ENCODE measurements at places on chromosomes 7 and 10. TPM values are rescaled to one million over a fixed set of nuclear protein-coding genes. Genes with fewer than 3 reads are reported as not detected.

Gene ACSM6
- total RNA-seq = not detected

DNA sequence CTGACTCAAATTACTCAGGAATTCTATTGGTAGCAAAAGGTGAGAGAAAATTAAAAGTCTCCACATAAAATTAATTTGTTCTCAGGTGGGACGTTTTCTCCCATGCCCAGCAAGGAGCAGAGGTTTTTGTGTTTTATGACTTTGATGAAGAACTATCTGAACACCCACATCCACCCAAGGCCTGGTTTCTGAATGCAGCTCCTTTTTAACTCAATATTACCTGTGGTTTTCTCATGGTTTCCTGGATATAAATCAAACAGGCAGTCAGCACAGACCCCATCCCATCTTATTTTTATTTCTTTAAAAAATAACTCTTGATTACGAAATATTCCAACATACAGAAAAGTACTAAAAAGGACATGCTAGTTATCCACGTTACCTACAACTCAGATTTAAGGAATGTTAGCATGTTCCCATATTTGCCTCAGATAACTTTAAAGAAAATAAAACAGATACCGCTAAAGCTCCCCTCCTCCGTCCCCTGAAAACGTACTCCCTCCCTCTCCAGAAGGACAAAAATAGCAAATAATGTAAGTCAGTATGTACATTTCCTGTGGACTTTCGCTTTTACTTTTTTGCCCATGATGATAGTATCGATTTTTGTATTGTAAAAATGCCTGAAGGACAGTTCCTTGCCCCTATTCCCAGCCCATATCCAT, 43.4 kb downstream of the GLI3 start:
- no peak for DNase-seq

- DNase-seq = no peak
Measured at GRCh38 chr7:81460250-81461045, 309.4 kb downstream of the HGF start.

- no peak for DNase-seq
Measured at GRCh38 chr7:115603416-115603815, 427.1 kb downstream of the TFEC start.

DNA sequence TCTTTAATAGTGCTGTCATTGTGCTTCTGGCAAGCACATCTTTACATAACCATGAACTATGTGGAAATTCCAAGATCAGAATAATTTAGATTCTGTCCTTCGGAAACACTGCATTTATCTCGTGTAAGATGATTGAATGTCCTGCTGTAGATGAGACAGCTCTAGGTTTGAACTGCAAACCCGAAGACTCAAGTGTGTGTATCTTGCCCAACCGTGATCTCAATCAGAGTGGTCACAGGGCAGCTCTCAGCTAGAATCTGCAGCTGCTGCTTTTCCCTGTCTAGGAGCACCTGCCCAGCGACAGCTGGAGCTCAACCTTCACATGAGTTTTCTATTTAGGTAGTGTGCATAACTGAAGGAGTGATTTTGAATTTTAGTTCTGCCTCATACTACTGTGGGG, 17.5 kb upstream of the KIF20B start:
- no peak for DNase-seq

DNA sequence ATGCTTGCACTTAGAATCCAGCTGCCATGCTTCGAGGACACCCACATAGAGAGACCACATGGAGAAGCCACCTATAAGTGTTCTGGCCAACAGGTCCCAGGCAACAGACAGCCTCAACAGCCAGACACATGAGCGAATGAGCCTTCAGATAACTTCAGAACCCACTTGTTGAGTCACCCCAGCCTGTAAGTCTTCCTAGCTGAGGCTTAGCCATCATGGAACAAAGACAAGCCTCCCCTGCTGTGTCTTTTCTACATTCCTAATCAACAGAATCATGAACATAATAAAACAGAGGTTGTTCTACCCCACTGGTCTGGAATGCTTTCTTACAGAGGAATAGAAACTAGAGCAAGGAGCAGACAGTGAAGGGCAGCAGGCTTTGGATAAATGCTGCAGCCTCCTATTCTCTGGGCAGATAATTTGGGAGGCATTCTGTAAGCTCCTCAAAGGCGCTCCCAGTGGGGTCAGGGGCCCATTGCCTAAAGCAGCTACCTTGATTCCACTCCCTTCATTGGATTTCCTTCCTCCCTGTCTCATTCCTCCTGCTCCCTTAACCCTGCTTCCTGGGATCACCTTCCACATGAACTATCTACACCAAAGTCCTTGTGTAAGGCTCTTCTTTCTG, 4.6 kb downstream of the TLL2 start:
- DNase-seq = no peak

Gene FANK1
- total RNA-seq = 2.5 TPM

DNA sequence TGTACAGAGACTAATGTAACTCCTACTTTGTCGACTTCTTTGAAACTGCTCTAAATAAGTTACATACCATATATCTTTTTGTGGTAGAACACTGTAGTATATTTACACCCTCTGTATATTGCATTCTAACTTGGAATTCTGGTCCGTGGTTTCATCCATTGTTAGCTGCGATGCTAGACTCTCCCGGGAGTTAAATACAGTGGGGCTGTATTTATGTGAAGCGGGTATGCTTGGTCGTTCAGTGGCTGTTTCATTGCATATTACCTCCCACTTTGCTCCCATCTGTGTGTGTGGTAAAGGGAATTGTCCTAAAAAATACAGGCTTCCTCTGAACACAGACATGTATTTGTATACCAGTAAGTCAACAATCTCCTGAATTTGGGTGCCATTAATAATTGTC, 231.1 kb downstream of the SLC25A13 start:
- no peak for DNase-seq

GRCh38 chr10:117537436-117537903, 5.1 kb upstream of the EMX2 start:
- peak; percentile 56 for DNase-seq

DNA sequence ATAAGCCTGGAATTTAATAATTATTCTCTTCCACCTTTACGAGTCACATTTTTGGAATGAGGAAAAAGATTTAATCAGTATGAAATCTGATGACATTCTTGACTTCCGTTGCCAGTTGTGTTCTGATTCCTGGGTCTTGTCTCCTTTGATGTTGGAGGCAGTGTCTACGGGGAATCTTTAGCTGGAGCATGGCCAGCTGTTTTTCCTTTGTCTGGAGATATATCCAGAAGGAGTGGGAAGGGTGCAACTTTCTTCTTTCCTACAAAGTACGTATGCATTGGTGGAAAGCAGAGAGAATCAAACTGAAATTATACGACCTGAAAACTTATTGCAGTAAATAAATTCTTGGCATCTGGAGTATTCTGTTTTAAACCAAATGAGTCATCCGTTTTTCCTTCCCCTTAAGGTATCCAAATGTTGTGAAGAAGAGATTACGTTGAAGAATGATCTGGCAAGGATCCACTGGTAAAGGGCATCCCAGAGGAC, 6.9 kb upstream of the GNG11 start:
- DNase-seq = no peak

- no peak for DNase-seq
Measured at GRCh38 chr10:91700788-91701444, 68.0 kb upstream of the PPP1R3C start.

Gene SH2D4B
- 0.12 TPM for total RNA-seq

DNA sequence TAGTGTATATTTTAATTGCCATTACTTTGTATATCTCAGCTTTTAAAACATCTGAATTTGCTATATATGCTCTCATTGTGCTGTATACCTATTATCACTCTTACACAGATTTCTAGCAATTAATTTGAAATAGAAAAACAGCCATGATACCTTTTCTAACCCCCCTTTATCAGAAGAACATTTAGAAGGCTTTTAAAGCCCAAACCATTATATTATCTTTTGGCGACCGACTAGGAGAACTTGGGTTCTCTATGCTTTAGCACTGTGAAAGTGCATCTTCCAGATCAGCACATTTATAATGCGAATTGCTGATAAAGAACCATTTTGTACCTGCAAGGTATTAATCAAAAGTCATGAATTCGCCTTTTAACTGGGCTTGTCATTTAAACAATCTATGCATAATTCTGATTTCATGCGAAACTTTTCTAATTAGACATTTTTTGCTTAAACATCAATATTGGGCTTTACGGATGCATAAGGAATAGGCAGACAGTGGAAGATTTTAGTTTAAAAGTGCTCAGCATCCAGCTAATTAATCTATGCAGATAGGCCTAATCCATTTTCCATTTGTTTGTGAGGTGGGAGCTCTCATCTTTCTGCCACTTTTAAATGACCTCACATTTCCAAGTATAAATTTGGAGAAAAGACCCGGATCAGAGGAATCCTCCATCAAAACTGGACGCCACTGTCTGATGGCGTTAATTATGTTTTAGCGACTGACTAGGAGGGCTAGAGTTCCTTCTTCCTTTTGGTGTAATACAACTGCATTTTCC, 1.2 kb upstream of the MLLT10 start:
- DNase-seq = no peak

Gene PLCE1
- total RNA-seq = 14.1 TPM

DNA sequence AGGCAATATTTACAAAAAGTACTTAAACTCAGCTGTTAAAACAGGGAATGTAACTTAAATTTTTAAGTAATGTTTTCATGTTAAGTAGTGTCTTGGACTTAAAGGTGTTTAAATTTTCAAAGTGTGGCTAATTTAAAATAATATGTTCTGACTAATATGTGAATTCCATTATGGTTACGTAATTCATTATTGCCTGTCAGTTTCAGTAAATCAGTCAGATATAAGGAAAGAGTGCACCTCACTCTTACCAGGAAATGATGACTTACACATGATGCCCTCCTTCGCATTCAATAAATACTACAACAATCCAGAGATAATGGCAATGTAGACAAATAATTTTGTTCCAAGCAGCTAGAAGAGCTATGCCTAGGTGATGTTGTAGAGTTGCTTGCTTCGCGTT, 69.0 kb upstream of the WNT16 start:
- DNase-seq = no peak

All from progenitor cell of endocrine pancreas (in vitro differentiated cells).